Activated CD4-positive, alpha-beta T cell treated with anti-CD3 and anti-CD28 coated beads, Interleukin-2, amount 50 U/mL, for 48 hours (primary cell): ENCODE measurements at places on chromosomes 6 and 20.

DNA sequence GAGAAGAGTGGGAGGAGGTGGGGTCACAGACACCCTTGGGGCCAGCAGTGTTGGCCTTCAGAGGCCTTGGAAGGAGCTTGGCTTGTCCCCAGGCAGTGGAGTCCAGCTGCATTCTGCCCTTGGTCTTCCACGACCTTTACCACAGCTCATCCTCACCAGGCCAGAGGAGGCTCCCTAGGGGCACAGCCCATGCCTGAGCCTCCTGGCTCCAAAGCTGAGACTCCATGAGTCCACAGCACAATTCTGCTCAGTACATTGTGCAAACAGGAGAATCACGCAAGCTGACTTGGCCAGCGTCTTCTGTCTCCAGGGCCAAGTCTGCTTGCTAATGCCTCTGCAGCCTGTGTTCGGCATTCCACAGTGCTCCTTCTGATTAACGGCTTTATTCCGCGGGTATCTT lies 337.2 kb downstream of the SMOC2 start:
- DNase-seq: no peak

DNA sequence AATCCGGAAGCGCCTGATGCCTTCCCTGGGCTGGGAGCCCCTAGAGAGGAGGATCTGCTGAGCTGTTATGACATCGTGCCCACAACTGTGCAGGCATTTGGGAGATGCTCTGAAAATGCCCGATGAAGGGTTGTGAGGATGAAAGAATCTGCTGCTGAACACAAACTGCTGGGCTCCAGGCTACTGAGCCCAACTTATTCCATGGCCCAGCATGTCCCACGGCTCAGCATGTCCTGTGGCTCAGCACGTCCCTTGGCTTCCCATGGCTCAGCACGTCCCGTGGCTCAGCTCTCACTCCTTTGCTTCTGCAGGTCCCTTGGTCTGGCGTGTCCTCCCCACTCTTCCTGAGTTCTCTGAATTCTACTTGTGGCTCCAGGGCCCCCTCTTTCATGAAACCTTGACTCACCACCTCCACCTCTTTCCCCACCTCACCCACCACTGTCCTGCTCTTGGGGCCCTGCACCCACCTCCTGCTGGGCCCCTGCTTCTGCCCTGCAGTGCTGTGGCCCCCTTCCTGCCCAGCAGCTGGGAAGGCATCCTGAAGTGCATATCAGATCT lies 80.4 kb downstream of the PHACTR3 start:
- DNase-seq: no peak

GRCh38 chr6:170279426-170279825 lies 11.5 kb downstream of the DLL1 start:
- DNase-seq: no peak

GRCh38 chr6:298233-299103 lies 6.2 kb downstream of the DUSP22 start:
- no peak for DNase-seq

DNA sequence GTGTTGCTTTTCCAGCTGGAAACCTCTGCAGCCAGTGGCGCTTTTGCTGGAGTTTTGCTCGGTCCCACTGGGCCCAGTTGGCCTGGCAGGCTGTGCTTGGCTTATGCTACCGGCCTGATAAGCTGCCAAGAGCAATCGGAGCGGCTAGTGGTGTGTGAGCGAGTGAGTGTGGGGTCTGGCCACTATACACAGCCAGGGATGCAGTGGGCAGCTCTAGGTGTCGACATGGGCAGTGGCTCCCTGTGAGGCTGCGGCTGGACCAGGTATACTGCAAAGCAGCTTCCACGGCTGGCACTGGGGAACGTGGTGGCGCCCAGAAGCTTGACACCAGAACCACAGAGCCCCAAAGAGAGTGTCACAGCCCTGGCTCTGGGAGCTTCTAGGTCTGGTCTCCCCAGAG lies 996.5 kb downstream of the GRIK2 start:
- no peak for DNase-seq

DNA sequence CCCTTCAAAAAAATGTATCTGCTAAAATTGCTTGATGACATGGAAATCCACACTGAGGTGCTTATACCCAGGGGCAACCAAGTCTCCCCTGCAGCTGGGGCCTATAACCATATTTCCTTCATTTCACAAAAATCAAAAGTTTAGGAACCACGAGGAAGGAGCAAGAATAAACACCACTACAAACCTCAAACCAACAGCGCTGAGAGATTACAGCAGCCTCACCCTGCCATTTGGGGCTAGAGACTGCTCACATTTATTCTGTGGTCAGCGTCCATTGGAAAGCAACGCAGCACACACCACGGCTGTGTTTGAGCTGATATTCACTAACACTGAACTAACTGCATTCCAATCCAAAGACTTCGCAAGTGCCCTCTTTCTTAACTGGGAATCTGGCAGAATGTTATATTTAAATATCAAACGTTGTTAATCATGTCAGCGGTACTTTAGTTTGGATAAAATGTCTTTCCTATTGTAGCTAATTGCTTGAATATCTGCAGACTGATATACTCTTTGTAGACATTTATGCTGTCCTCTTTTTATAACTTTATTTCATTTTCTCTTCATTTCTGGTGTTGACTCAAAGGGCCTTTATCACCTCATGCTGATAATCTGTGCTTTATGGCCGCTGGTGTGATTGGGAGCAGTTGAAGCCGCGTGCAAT lies 94.6 kb downstream of the FOXA2 start:
- no peak for DNase-seq

DNA sequence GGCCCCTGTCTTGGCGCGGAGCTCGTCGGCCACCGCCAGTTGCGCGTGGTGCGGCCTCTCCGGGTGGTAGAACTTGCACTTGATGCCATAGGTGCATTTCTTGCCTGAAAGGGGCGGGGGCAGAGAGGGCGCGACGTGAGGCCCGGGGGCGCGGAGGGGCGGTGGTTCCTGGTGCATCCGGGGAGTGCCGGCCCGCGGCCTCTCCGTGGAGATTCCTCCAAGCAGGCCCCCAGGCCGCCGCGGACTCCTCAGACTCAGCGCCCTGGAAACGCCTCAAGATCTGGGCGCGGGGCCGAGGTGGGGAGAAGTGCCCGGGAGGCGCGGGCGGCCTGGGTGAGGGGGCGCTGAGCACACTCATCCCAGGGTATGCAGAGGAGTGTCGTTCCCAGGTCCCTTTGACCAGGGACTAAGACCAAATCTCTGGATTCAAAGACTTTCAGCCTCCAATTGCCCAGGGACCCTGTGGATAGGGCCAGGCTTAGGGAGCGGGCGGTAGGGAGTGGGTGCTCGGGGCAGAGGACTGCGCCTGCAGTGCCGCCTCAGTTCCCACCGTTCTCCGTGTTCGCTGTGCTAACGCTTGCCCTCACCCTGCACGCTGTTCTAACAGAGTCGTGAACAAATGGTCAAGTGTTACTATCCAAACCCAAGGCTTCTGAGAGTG lies 33.3 kb downstream of the ZC3H12D start:
- no peak for DNase-seq

GRCh38 chr6:111773501-111774345 lies 99.5 kb downstream of the FYN start:
- DNase-seq: no peak

DNA sequence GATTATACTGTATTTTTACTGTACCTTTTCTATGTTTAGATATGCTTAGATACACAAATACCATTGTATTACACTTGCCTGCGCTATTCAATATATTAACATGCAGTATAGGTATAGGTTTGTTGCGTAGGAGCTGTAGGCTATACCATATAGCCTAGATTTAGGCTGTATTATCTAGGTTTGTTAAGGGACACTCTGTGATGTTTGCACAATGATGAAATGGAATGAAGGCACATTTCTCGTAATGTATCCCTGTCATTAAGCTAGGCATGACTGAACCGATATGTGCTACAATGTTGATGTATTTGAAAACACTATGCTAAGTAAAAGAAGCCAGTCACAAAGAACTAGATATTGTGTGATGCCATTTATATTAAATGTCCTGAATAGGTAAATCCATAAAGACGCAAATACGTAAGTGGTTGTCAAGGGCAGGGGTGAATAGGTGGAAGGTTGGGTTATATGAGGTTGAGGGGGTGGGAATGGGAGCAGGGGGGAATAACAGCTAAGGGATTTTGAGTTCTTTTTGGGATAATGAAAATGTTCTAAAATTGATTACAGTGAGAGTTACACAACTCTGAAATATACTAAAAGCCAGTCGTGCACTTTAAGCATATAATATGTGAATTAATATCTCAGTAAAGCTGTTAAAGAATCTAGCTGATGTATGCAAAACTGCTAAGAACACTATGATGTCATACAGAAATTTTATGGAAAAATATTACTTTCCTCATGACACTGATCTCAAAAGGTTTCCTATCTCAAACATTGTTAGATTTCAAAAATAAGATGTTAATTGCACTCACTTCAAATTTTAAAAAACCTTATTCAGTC lies 97.4 kb downstream of the NCOA3 start:
- no peak for DNase-seq

GRCh38 chr20:45487231-45487635 lies 17.7 kb downstream of the WFDC2 start:
- no peak for DNase-seq

DNA sequence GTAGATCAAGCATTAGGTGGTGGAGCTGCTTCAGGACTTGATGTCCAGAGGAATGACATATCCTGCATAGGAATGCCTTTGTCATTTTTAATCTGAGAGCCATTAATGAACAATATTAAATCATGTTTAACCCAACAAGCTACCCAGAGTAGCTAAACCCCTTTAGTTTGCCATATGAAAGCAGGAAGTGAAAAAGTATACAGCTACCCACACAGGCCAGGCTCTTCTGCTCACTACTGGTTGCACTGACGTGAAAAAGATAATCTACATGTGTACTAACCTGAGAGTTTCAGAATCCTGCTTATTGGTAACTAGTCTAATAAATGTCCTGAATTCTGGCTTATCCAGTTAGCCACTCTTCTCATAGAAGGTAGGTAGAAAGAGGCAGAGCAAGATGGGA lies 19.9 kb downstream of the GLYATL3 start:
- no peak for DNase-seq

GRCh38 chr20:1992359-1993110 lies 1.3 kb downstream of the PDYN start:
- DNase-seq: no peak

DNA sequence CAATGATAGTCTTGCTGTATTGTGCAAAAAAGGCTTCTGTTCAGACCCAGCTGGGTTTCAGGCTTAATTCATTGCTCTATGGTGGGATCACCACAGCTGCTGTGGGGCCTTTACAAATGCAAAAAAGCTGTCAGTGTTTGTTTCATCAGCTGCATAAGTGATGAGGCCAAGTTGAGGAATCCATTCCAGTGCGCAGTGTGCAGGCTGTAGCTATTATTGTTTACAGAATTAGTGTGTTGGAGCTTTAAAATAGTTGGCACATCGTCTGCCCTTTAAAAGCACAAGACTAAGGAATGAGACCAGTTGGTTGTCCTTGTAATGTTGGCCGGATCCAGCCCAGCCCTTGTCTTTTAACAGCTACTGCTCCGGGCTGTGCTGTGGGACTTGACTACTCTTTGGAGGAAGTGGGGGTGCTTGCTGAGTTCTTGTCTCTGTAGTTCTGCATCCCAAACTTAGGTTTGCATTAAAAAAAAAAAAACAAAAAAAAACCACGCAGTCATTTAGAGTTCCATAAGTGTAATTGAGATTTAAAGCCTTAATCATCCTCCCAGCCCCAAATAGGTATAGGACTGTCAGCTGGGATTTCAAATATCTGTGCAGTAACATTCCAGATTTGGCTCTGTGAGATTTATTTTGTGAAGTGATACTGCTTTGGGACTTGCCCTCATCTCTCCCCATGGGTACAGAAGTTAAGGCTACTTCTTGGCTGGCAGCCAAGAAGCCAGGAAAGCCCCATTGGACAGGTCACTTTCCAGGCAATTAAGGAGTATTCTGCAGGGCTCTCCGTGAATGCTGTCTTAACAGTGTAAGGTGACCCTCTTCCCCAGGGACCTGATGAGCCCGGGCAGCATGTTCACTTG lies 19.3 kb downstream of the JARID2 start:
- no peak for DNase-seq

GRCh38 chr6:170185175-170185978 lies 105.5 kb downstream of the DLL1 start:
- no peak for DNase-seq

GRCh38 chr6:90068703-90069523 lies 174.6 kb downstream of the GJA10 start:
- no peak for DNase-seq

- no peak for DNase-seq
Measured at GRCh38 chr6:48474136-48474535, 363.1 kb upstream of the PTCHD4 start.

DNA sequence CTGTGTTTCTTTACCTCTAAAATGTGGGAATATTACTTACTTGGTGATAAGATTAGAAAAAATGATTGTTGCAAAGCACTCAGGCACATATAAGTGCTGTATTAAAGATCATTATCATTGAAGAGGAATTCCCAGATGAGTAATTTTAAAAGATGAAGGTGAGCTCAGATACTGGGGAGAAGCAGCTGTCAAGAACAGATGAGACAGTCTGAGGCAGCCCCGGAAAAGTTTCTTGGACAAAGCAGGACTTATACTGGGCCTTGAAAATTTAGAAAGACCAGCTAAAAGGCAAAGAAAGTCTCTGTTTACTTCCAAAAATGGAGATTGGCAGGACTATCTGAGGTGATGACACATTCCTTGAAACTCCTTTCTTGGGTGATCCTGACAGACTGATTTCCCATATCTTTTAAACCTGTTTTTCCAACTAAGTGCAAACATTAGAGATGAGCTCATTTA lies 93.8 kb upstream of the MARCKS start:
- no peak for DNase-seq

DNA sequence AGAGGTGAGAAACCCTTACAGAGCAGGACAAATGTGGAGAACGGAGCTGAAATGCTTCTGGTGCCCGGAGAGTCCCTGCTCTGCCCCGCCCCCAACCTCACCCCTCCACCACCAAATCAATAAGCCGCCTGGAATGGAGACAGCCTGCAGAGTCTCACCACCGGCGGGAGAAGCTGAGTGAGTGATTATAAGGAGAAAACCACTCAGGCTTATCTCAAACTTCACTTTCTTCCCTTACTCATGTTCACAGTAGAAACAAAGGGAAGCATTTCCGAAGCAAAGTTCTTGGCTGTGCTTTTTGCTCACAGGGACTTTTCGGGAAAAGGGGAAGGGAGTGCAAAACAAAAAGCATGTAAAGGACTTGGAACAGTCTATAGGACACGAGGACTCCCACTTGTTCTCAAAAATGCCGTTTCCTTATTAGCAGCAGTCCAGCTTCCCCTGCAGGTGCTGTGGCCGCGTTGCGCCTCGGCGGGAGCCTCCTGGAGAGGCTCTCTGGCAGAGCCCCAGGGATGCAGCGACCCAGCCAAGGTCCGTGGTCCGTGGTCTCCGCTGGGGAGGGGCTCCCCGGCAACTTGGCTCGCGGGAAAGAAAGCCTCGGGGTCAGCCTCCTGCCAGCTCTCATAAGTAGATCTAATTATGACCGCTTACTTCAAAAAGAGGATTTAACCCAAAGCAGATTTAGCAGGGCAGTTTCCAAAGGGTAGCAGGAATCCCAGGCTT lies 64.8 kb upstream of the TMEM30A start:
- no peak for DNase-seq

DNA sequence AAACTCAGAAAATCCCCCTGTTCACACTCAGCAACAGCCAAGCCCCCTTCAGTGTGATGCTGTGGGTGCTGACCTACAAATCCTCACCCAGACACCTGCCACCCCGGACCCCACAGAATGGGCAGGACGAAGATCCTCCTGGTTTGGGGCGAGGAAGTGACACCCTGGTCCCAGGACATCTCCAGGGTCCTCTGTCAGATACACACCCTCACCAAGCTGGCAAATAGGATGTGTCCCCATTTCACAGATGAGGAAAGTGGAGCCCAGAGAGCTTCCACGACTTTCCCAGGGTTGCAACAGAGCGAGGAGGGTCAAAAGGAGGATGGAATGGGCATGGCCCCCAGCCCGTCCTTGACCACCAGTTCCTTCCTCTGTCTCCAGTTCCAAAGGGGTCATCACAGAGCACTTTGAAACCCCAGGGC lies 92.0 kb upstream of the AFDN start:
- DNase-seq: no peak
